Muscle of back (tissue), 13 donors: ENCODE measurements at places on chromosomes 1 and 21. TPM values are rescaled to one million over a fixed set of nuclear protein-coding genes. Genes with fewer than 3 reads are reported as not detected.
A peak's percentile ranks its signal among the peaks of the same experiment; 100 is the strongest.

- peak; percentile 20 for DNase-seq
These were observed 150.0 kb downstream of the ADGRL2 start for GRCh38 chr1:81950591-81951244.

DNA sequence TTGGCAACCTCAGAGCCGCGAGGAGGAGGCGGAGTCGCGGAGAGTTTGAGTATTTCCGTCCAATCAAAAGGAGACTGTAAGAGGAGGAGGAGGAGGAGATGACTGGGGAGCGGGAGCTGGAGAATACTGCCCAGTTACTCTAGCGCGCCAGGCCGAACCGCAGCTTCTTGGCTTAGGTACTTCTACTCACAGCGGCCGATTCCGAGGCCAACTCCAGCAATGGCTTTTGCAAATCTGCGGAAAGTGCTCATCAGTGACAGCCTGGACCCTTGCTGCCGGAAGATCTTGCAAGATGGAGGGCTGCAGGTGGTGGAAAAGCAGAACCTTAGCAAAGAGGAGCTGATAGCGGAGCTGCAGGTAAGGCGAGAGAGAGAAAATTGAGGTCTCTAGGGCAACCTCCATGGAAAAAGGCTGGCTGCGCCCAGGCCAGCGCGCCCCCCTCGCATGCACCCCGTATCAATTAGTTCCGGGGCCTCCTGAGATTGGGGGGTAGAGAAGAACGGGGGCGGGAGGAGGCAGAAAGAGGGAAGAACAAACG lies at the start of gene PHGDH:
Gene PHGDH (plus strand): TSS at position 131 of the 538 bp plus-strand sequence. CDS start 89 bp downstream, at position 220.
- DNase-seq = peak; percentile 92

C1orf50 gene
- polyA plus RNA-seq = 11.7 TPM

DNA sequence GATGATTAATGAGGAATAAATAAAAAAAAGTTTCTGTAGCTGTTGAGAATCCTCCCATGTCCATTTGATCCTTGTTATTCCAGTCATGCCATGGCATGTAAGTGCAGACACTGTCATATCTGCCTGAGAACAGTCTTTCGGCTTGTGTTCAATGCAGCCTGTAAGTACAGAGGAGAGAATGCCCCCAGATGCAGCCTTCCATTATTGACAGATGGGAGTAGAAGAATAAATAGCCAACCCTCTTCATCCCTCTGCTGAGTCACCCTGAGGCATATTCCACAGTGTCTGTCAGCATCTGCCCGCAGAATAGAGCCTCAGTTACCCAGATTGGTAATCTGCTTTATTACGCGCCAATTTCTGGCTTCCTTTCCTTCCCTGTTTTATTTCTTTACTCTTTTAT lies 139.4 kb downstream of the LRRC7 start:
- no peak for DNase-seq

- no peak for DNase-seq
These were observed 66.3 kb upstream of the DIRAS3 start for GRCh38 chr1:68116643-68117235.
